Spinal cord (tissue), 10 donors: ENCODE measurements at places on chromosomes 6 and 20. TPM values are rescaled to one million over a fixed set of nuclear protein-coding genes. Genes with fewer than 3 reads are reported as not detected.
A peak's percentile ranks its signal among the peaks of the same experiment; 100 is the strongest.

The DPPA5 gene
- not detected for total RNA-seq

GRCh38 chr20:300345-300990 is 3.1 kb downstream of the ZCCHC3 start:
- no peak for DNase-seq

DNA sequence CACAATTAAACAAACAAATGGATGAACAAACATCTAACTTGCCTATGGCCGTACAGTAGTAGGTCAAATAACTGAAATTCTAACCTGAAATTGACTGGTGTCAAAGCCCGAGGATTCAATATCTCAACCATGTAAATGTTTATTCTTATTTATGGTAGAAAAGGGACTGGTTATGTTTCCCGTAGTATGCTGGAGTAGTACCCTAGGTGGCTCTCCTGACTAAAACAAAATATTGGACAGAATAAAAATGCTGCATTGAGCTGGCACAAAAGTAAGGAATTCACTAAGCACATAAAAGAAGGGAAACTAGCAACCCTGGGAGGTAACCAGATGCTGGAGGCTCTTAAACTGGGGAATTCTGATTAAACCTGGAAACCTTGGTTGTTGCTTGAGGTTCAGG is 117.1 kb upstream of the PREP start:
- no peak for DNase-seq

The SALL4 gene
- total RNA-seq = 1.3 TPM

The SFT2D1 gene
- total RNA-seq = 37.2 TPM

The RNF217 gene
- total RNA-seq = 23.9 TPM

The PTGIS gene
- total RNA-seq = 18.4 TPM

The IL20RA gene
- total RNA-seq = 0.99 TPM

- DNase-seq = no peak
These were observed 136.4 kb upstream of the PLCB4 start for GRCh38 chr20:8932192-8933165.

The DTD1 gene
- total RNA-seq = 54.1 TPM

DNA sequence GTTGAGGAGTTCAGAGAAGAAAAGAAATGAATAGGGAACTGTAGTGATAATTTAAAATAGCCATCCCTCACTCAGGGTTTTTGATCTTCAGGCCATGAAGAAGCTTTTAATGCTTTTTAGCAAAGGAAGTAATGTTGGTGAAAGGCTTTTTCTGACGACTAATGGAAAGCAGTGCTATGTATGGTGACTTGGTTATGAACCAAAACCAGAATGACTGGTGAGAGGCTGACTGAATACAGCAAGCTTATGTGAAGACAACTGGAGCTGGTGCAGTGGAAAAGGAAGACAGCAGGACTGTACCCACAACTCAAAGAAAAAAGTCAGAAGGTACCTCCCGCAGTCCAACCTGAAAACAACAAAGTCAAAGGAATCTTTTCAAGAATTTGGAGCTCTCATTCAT is 118.8 kb downstream of the PRDM1 start:
- DNase-seq = no peak

- DNase-seq = no peak
These were observed 4.4 kb downstream of the ZNF335 start for GRCh38 chr20:45967551-45968080.

GRCh38 chr6:169406804-169407203 is 153.2 kb upstream of the THBS2 start:
- DNase-seq = peak; percentile 26

- DNase-seq = no peak
These were observed 2.2 kb downstream of the HAO1 start for GRCh38 chr20:7938058-7938457.

GRCh38 chr6:15744818-15745402 is 82.1 kb upstream of the DTNBP1 start:
- no peak for DNase-seq

- DNase-seq = no peak
These were observed 80.2 kb downstream of the EYA2 start for GRCh38 chr20:46974669-46975434.

The HLA-C gene
- 24.9 TPM for total RNA-seq

The NRN1 gene
- total RNA-seq = 27.4 TPM

DNA sequence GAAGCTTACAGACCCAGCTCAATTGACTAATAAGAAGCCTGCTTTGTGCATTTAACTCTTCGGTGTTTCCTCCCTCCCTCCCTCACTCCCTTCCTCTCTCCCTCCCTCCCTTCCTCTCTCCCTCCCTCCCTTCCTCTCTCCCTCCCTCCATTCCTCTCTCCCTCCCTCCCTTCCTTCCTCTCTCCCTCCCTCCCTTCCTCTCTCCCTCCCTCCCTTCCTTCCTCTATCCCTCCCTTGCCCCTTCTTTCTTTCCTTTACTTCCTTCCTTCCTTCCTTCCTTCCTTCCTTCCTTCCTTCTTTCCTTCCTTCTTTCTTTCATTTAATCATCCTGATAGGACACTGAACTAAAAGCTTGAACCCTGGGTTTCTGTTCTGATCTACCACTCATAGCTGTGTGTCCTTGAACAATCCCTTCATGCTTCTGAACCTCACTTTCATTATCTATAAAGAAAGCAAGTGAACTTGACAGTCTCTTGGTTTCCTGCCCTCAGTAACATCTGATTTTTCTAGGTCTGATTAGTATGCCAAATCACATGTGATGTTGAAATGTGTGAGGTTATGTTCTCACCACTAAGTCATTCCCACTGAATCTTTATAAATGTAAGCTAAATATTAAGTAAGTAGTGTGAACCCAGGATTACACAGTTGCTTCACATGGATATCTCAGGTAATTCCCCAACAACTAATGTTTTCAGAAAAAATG is 132.3 kb upstream of the BMP2 start:
- DNase-seq = no peak

The THBD gene
- 14.7 TPM for total RNA-seq

The SMOC2 gene
- total RNA-seq = 51.7 TPM

DNA sequence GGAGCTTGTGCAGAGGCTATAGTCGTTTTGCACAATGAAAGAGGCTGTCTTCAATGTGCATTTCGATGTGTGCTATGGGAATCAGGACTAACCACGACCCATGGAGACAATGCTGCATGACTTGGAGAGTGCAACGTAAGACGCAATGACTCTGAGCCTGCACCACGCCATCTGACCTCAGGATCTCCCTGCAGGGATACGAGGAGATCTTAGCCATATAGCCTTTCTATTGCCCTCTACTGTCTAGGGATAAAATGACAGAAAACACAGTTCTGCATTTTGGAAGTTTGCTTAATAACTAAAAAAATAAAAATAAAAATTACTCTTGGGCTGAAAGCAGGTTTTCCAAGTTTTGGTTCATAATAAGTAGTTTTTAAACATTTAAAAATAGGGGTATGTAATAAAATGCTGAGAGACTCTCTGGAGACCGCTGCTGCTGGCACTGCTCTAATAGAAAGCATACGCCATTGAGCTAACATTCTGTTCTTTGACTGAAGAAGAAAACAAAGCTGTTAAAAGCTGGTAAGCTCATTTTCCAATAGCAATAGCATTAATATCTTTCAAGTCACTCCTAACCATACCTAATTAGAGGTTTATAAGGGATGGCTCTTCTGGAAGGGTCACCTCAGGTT is 87.2 kb downstream of the PDE7B start:
- DNase-seq = no peak

The SERPINB6 gene
- 43.1 TPM for total RNA-seq

GRCh38 chr6:13766201-13766634 is 48.1 kb downstream of the MCUR1 start:
- no peak for DNase-seq

DNA sequence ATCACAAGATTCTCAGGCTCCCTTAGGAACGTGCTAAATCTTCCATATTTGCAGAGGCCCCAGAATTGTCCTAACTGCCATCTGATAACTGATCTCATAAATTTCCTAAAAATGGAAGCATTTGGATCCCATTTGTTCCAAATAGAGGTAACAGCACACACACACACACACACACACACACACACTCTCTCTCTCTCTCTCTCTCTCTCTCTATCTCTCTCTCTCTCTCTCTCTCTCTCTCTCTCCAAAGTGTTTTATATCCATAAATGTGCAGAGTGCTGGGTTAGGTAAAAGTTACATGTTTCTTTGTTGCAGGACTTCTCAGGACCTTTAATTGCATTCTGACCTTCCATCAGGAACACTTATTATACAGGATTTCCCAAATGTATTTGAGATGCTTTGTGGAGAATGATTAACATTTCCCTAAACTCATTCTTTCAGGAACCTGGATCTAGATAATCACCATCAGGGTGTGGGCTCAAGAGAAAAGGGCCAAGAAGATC is 8.5 kb upstream of the STK38 start:
- no peak for DNase-seq
